ENCODE measurements at places on chromosomes 16 and 17.
A peak's percentile ranks its signal among the peaks of the same experiment; 100 is the strongest.

- DNase-seq: peak; percentile 80
Observed at GRCh38 chr16:57485916-57486857, at the start of gene DOK4. Gene DOK4, minus strand, starts transcription at chr16:57486493. Its CDS starts 6,986 bp downstream, at chr16:57479507.

DNA sequence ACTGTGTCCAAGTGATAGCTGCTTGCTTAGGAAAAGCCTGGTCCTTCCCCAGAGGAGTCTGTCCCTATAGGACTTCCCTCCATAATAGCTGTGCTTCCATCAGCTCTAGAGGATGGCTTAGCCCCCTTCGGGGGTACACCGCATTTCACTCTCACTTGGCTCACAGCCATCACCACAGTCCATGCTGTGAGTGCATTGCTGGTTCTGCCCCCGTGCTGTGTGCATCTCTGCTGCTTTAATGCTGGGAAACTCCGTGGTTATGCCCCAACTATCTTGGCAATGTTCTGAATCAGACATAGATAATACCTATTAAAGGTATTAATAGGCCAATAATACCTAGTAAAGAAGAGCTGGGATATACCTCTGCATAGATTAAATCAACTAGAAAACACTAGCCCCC lies 58.3 kb downstream of the SIAH1 start:
- DNase-seq: no peak

- DNase-seq: no peak
Observed at GRCh38 chr16:89288966-89289365, 71.5 kb downstream of the ZNF778 start.

- DNase-seq: no peak
Observed at GRCh38 chr16:50195756-50196155, 42.6 kb downstream of the TENT4B start.

DNA sequence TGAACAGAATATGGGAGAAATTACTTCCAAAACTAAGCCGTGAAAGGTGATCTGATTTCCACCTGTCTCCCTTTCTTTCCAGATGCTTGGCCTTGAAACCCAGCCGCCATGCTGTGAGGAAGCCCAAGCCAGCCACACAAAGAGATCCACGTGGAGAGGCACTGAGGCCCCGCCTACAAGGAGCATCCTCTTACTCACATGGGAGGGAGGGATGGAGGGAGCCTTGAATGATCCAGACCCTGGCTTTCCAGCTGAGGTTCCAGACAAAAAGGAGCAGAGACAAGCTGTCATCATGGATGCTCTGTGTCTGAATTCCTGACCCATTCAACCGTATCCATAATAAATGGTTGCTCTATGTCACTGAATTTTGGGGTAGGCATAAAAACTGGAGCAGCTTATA lies 48.9 kb upstream of the HAPSTR1 start:
- DNase-seq: no peak

DNA sequence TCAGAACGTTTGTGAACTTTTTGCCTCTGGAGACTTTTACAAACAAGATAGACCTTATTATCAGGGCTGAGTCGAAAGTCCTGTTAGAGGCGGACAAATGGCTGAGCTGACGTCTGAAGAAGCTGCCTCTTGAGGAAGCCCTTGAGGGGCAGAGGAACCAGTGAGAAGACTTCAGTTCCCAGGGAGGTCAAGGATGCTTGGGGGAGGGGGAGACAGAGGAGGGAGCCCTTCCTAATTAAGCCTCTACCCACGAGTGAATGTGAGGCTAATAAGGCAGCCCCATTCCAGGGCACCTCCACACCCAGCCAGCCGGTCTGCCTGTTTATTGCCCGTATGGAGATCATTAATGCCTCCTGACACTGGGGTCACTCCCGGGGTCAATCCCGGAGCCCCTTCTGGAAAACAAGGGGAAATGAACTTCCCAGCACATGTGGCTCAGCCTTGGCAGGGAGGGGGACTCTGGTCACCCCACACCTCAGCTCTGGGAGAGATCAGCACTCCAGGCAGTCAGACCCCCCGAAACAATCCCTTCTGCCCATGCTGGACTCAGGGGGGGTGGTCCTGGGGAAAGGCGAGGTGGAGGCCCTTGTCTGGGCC lies 9.2 kb upstream of the TBX4 start:
- no peak for DNase-seq

- no peak for DNase-seq
Observed at GRCh38 chr16:66651965-66652364, 44.6 kb downstream of the CMTM4 start.

DNA sequence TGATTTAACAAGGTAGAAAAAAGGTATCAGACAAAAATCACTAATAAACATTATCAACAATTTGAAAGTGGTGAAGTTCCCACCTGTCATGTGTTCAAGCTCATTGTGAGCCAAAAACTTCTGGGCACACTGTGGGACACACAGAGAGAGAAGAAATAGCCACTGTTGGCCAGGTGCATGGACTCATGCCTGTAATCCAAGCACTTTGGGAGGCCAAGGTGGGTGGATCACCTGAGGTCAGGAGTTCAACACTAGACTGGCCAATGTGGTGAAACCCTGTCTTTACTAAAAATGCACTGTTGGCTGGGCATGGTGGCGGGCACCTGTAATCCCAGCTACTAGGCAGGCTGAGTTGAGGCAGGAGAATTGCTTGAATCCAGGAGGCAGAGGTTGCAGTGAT lies 167.4 kb downstream of the TOX3 start:
- no peak for DNase-seq

All from umbilical cord (tissue), 2 donors.